ENCODE measurements at places on chromosomes 12 and 14.

- DNase-seq, result no peak
Observed at GRCh38 chr14:55077170-55078151, 26.0 kb downstream of the MAPK1IP1L start.

DNA sequence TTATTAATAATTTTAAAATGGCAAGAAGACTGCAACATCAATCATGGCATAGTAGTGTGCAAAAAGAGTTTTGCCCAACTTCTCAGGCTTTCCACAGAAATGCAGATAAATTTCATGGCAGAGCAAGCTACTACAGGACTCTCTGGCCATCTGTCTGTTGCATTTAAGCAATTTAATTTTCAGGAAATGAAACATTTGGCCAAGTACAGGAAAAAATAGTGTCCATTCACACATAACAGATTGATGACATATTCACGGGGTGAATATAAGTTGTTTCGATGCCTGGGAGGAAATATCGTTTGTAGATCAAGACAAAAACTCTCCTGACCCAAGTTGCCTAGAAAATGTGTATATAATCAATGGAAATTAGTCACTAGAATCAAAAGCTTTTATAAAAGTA lies 324.0 kb downstream of the PRKD1 start:
- DNase-seq, result no peak

DNA sequence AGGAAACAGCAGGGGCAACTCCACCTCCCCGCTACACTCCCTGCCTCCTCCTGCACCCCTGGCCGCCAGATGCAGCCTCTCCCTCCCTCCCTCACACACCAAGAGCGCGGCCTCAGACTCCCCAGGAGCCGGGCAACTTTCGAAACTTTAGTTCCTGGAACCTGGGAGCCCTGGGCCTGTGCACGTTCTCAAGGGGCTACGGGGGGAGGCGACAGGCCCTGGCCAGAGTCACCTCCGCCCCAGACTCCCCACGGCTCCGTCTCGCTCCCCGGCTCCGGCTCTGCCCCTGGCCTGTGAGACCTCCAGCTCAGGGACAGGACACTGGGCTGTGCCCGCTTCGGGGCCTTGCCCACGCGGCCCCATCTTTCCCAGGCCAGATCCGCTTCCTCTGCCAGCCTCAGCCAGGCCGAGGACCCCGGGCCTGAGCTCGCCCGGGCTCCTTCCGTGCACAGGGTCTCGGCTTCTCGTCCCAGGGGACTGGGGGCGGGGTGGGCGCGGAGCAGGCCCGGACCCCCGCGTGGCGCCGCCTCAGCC lies 5.5 kb downstream of the AMN start:
- no peak for DNase-seq

GRCh38 chr12:59036973-59037762 lies 116.9 kb upstream of the LRIG3 start:
- no peak for DNase-seq

DNA sequence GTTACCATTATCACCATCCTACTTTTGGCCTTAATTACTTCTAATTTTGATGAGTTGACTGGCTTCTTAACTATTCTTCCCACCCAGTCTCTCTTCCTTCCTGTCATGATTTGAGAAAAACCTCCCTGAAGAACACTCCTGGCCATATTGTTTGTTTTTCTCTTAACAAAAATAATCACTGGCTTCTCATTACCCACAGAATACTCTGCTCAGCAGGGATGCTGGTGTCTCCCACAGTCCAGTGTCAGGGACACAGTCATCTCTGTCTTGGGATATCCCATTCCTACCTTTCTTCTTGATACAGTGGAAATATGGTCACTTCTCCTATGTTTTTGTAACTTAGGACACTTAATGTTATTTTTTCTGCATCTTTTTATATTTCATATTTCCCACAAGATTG lies 103.7 kb downstream of the SRGAP1 start:
- DNase-seq, result no peak

DNA sequence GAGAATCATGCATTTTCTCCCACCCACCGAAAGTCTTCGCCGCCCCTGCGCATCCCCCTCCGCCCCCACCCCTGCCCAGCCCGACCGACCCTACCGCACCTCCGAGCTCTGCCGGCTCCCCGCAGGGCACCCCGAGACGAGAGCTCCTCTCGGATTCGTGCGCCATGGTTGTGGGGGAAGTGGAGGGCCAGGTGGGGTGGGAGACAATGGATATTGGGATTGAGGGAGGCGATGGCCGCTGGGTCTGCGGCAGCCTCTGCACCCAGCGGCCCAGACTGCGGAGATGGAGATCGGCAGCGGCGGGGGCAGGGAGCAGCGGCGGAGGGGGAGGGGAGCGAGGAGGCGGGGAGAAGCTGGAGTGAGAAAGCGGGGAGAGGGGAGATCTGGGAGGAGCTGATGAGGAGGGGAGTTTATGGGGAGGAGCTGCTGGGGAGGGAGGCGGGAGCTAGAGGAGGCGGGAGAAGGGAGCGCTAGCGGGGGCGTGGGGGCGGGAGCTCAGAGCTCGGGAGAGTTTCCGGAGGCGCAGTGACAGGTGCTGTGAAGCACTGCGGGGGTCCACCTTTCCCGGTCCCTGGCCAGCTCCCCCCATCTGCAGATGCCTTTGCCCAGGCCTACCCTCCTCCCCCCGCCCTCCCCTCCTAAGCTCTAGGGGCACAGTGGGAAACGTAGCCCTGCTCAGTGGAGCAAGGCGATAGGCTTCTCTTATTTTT lies at the start of gene SALL2:
SALL2 (minus strand) TSS at position 385 of the 710 bp plus-strand sequence; CDS start at position 166, 219 bp downstream.
- DNase-seq, result no peak

- DNase-seq, result no peak
Observed at GRCh38 chr12:66152732-66153131, 17.1 kb downstream of the TMBIM4 start.

GRCh38 chr14:53124786-53125185 lies 28.3 kb downstream of the DDHD1 start:
- DNase-seq, result no peak

GRCh38 chr12:102169922-102170621 lies 27.6 kb downstream of the PMCH start:
- DNase-seq, result no peak

- DNase-seq, result no peak
Observed at GRCh38 chr12:87511371-87511770, 517.8 kb downstream of the C12orf50 start.

DNA sequence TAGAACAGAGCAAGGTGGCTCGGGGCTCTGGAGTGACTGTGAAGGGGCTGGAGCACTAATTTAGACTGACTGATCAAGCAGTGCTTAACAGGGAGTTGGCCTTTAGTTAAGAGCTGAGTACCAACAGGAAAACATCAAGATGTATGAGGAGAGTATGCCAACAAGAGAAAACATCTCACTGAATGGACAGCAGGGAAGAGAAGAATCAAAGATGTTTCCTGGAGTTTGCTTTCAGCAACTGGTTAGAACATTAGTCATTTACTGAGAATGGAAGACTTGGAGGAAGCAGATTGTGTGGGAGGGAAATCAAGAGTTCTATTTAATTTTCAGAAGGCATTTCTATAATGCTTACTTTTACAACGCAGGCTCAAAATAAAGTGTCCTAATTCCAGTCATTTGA lies 259.3 kb downstream of the ADAMTS20 start:
- DNase-seq, result no peak

- DNase-seq, result no peak
Observed at GRCh38 chr12:116280595-116281290, 3.2 kb upstream of the MED13L start.

DNA sequence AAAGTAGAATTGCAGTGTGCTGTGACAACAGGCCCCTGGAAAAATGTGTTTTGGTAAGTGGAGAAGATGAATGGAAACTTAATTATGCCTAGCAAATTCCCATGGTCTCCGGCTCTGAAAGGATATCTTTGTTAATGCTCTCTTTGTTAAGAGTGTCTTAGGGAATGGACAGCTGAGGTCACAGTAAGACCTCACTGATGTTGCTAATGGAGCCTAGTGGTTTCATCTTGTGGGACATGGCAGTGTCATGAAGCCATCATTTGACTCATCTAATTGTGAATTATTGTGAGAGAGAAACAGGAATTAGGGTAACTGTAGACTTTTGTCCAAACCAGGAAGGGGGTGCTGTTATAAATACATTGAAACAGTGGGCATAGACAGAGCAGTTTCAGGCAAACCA lies 330.3 kb downstream of the TMTC2 start:
- DNase-seq, result no peak

DNA sequence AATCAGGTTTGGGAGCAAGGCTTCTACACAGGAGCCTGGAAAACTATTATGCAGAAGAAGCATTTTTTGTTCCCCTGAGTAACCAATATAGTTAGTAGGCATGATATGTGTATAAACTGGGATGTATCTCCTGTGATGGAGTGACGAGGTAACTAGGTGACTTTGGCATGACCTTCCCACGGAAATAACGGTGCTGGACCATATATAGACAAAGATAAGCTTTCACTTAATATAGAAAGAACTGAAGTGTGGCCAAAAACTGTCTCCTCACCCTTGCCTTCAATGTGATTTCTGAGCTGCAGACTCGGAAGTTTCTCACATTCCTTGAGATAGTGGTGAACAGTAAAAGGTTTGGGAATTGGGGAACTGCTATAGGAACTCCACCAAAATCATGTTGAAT lies 185.3 kb downstream of the CACNA1C start:
- DNase-seq, result no peak

DNA sequence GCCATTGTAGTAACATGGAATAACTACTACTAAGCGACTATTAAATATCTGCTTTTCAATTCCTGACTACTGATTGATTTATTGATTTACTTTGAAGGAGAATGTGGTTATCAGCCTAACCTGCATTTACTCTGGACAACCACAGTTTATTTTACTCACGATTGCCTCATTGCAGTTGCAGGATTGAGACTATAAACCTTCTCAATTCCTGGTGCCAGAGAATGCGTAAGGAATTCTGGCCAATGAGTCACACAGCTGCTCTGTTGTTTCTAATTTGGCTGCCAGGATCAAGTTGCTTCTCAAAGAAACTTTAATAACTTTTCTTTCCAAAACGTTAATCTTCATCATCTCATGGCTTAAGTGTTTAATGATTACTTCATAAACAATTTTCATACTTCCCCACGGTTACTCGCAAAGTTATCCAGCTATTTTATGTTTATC lies 13.1 kb upstream of the TMTC1 start:
- no peak for DNase-seq

- no peak for DNase-seq
Observed at GRCh38 chr12:33596061-33596460, 156.4 kb upstream of the SYT10 start.

DNA sequence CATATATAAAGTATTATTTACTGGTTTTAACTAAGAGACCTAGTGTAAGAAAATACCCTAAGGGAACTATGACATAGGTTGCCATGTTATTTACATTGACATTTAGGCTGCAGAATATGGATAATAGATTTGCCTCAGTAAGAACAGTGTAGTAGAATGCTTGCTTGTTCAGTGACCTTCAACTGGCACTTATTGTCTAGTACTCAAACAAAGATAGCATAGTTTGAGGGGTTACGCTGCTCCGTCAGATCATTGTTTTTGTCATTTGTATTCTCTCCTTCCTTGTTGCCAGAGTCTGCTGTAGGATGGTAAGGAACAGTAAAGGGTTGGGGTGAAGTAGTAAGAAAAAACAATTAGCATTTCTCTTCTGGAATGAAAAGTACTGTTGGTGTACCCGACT lies 33.2 kb downstream of the TOGARAM1 start:
- DNase-seq, result no peak

DNA sequence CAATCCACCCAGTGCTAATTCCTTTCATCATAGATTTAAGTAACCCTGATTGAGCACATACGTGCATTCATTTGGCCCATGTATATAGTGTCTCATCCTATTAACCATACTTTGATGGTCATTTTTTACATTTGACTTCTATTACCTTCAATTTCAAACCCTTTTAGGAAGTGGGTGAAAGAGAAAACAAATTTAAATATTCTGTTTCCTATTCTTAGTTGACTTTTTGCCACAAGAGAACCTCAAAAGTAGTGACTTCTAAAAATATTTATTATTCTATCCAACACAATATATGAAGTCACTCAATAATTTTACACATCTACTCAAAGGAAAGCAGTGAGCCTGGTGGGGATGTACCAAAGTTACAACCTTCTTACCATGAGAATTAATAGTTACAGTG lies 164.9 kb downstream of the CEP128 start:
- no peak for DNase-seq

- DNase-seq, result no peak
Observed at GRCh38 chr12:75205558-75205957, 4.1 kb downstream of the KCNC2 start.

DNA sequence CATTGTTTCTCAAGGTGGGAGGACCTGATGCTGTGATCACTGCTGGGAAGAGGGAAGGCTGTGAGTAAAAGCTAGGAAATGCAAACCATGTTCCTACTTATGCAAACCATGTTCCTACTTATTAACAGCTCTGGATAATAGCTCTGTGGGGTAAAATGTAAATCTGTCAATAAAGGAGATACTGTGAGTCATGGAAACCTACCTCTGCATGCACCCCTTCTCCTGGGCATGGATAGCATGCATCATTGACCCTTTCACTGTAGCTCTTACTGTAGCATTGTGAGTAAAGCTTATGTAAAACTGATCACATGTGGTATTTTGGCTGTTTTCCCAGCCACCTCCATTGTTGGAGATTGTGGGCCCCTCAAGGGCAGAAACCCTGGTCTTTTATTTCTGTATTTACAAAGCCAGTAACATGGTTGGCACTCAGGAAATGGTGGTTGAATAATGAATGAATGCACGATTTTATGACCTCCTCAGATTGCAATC lies 253.7 kb downstream of the GRIN2B start:
- no peak for DNase-seq

GRCh38 chr12:23640754-23641153 lies 308.7 kb downstream of the SOX5 start:
- no peak for DNase-seq

DNA sequence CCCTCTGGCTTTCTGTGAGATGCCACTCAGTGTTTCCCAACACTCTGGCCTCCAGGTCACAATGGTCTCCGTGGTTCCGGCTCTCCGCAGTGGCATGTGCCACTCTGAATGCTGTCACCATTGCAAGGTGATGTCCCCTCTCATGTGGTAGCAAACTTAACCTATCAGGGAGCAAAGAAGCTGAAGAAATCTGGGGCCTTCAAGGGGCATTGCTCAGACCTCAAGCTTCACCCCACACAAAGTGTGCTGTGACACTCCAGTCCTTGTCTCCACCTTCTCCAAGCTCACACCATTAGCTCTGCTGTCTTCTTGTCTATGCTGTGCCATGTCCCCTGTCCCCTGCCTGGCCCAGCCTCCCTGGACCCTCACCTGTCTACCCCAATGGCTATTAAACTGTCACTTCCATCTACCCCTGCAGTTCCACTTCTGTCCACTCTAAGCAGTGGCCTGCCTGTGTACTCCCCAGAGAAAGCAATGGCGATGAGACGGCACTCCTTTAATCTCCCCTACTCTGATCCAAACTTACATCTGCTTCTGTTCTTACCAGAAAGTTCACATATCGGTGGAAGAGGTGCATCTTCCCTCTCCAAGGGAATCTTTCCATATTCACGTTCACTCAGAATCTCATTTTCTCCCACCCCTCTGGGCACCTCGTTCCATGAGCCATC lies 93.7 kb downstream of the DHRS2 start:
- DNase-seq, result no peak

- DNase-seq, result no peak
Observed at GRCh38 chr12:112216223-112216622, 90.9 kb downstream of the TRAFD1 start.

DNA sequence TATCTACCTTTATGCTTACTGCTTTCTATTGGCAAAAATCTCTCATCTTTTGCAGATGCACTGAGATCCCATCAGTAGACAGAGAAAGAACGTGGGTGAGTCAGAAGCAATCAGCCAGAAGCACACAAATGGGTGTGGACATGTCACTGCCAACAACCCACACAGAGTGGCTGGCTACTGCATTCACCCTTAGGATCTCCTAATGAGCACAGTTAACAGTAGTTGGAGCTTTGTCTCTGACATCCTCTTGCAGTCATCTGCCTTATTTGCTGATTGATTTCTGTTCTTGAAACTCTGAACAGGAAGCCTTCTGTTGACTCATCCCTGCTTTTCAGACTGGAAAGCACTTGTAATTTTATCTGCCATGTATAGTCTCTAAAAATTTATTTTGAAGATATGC lies 117.2 kb downstream of the RGS6 start:
- peak; percentile 1 for DNase-seq

Data from GM19239 (cell line).